ENCODE measurements at places on chromosomes 5 and 9.

GRCh38 chr9:8778356-8778755, 978.8 kb upstream of the DMAC1 start:
- no peak for DNase-seq

- peak; percentile 13 for DNase-seq
These were observed 22.6 kb downstream of the DBH start for GRCh38 chr9:133658442-133659431.

DNA sequence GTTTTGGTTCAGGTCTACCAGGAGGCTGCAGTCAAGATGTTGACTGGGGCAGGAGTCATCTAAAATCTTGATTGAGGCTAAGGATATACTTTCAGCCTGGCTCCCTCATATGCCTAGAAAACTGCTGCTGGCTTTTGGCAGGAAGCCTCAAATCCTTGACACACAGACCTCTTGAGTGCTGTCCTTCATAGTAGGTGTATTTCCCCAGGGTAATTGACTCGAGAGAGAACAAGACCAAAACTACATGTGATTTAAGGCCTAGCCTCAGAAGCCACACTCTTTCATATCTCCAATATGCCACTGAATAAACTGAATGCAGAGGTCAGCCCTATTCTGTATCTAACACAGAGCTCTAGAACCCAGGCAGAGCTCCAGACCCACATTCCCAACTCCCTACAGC, 402.3 kb upstream of the ADAMTS16 start:
- DNase-seq, result no peak

- no peak for DNase-seq
These were observed 5.2 kb downstream of the SPATA31E1 start for GRCh38 chr9:87887661-87888480.

DNA sequence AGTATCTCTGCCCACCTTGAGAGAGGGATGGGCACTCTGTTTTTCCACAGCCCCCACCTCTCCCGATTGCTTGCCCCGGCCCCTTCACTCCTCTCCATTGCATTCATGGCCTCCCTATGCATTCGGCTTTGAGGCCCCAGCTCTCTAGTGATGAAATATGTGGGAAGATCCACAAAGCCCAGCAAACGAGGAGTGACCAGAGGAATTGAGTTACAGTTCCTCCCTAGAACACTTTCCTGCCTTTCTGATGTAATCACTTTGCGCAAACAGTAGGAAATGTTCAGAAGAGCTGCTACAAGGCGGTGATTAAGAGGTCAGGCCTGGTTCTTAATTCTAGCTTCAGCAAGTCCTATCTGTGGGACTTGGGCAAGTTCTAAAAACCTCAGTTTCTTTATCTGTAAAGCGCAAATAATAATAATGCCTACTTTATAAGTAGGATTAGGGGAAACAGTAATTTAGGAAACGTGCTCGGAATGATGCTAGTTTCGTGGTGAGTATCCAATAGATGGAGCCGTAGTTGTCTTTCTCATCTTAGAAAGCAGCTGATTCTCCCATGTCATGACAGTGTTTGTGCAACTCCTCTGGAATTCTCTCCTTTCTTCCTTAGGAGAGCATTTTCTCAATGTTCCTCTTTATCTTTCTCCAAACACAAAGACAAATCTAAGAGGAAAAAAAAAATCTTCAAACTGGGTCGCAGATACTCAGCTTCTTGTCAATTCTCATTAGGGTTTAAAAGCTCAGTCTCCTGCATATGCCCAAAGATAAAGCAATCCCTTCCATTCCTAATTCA, 99.5 kb upstream of the MSX2 start:
- DNase-seq, result no peak

DNA sequence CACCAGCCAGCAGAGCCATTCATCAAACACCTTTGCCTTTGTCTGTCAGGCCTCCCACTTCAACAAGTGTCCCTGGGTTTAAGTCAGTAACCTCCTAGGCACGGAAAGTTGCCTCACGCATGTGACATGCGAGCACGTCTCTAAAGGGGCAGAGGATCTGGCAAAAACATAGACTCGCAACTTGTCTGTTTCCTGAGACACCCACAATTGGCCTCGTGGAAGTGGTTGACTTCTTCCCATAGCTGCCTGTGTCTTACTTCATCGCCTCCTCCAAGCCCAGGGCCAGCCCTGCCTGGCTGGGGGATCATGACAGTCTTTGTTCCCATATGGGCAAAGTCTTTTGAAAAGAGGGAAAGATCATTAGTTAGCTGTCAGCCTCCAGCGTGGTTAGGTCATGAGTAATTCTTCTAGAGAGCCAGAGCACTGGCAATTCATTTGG, 35.5 kb upstream of the GLRX start:
- peak; percentile 95 for DNase-seq

GRCh38 chr5:40334242-40334635, 345.5 kb upstream of the PTGER4 start:
- DNase-seq, result no peak

DNA sequence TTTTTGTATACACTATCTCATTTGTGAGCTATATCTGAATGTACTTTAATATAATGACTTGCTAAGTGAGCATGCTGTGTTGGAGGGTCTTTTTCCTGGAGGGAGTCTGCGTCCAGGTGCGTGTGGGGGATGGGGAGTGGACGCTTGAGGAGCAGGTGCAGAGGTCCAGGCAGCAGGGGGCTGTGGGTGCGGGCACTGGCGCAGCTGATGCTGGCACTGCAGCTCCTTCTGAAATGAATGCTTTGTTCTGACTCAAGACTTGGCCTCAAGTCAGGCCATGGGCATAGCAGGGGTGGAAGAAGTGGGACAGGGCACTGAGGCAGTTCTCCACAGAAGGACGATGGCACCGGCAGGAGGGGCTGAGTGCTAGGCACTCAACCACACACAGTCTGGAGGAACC, 165.7 kb upstream of the IRX1 start:
- no peak for DNase-seq

DNA sequence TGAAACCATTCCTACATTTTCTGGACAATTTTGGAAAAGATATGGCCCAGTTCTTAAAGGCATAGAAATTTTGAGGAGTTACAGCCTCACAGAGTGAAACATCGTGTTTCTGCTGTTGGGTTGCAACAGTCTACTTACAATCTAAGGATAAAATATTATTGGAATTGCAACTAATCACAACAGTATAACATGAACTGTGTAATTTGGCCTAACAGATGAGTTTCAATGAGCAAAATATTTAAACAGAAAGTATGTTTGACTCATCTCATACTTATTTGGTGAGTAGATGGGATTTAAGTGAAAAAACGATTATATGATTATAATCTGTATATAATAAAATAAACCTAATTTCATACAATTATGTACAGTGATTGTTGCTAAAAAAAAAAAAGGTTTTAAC, 1061.8 kb downstream of the CDH12 start:
- DNase-seq, result peak; percentile 55

GRCh38 chr5:171628633-171628974, 157.0 kb upstream of the SMIM23 start:
- no peak for DNase-seq

DNA sequence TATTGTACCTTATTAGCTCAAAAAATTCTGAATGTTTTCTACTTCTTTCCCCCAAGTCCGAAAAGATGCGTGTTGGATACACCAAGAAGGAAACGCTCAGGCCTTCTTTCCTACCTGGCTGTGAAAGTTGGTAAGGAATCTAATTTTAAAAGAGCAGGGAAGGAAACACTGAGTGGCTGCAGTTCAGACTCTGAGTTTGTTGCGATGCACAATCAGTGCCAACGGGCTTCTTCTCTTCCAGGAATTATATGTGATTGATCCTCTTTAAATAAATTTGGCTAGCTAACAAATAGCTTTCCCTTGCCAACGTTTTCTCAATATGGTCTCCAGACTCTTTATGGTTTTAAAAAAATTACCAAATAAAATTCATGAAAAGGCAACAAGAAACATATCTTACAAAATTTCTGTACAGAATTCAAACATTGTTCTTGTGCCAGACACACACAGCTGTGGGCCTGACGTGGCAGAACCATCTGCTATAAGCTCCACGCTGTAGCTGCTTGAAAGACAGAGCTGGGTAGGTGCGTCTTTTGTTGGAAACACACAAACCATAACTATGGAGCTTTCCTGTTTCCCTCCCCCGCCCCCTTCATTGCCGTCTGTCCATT, 493.1 kb downstream of the ZNF608 start:
- no peak for DNase-seq

- DNase-seq, result no peak
These were observed 1.1 kb upstream of the CEP72 start for GRCh38 chr5:610744-611730.

DNA sequence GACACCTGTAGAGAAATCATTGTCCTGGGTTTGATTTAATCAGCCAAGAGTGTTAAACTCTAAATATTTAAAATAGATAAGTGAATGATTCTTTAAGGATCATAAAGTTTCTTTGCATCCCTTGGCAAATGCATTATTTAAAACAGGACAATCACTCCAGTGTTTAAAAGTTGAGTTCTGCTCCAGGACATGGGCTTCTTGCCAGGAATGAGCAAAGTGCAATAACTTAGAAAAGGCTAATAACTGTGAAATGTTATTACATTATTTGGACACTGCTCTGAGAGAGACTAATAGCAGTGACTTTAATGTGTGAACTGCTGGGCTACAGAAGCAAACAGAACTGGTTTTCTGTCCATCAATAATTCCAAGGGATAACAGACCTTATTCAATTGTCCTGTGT, 283.3 kb downstream of the GABRB2 start:
- no peak for DNase-seq

DNA sequence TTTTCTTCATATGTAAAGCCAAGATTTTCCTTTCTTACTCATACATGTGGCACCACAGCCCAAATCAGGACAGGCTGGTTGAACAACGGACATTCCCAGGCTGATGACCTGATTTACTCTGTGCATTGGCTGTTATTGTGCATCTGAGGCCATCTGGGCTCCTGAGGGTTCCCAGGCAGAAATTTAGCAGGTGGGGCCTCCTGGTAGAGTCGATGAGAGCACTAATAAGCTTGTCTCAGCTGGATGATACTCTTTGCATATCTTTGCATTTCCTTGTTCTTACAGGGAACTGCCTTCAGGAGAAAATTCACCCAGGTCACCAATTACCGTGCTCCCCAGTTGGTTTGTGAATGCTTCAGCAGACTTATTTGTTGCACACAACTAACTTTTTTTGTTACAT, 605.1 kb downstream of the ELAVL2 start:
- no peak for DNase-seq

GRCh38 chr5:110951373-110951791, 120.1 kb upstream of the TSLP start:
- no peak for DNase-seq

DNA sequence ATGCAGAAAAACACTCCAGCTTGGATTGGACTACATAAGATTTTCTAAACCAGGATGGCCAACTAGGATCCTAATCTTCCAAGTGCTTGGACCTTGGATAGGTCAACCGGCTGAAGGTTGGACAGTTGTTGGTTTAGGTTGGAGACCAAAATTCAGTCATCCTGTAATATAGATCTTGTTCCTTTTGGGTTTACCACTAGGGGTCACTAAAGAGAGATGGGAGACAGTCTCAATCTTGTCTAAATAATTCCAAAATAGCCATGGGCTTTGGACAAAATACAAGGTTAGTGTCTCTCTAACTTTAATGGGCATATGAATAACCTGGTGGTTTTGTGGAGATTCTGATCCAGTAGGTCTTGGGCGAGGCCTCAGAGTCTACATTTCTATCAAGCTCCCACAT, 148.7 kb upstream of the ERCC6L2 start:
- DNase-seq, result peak; percentile 60

GRCh38 chr5:85929713-85930112, 688.0 kb upstream of the COX7C start:
- DNase-seq, result no peak

DNA sequence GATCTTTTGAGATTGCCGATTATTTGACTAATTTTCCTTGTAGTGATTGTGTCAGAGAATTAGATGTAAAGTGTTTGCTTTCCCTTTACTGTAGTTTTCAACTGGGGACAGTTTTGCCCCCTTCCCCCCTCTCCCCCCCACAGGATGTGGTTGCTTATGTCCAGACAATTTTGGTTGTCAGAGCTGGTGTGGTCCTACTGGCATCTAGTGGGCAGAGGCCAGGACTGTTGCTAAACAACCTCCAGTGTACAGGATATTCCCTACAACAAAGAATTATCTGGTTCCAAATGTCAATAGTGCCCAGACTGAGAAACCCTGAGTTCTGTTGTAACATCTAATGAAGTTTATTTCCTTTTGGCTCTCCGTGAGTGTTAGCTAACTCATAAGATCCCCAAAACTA, 20.0 kb downstream of the TMEFF1 start:
- peak; percentile 40 for DNase-seq

DNA sequence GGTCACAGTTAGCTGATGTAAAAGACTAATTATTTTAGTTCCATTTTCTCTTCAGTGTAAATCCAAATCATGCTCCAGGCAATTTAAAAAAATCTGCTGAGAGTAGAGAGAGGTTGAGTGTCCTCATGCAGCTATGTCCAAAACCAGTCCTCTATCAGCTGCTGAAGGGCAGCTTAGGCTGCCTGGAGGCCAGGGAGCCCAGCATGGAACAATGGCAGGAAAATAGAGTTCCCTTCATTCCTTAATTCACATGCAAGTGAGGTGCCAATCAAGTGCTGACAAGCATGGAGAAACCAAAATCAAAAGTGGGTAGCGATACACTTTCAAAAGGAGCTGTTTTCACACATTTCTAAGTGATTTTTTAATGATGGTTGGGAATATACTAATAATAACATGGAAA, 78.3 kb upstream of the POU5F2 start:
- DNase-seq, result no peak

DNA sequence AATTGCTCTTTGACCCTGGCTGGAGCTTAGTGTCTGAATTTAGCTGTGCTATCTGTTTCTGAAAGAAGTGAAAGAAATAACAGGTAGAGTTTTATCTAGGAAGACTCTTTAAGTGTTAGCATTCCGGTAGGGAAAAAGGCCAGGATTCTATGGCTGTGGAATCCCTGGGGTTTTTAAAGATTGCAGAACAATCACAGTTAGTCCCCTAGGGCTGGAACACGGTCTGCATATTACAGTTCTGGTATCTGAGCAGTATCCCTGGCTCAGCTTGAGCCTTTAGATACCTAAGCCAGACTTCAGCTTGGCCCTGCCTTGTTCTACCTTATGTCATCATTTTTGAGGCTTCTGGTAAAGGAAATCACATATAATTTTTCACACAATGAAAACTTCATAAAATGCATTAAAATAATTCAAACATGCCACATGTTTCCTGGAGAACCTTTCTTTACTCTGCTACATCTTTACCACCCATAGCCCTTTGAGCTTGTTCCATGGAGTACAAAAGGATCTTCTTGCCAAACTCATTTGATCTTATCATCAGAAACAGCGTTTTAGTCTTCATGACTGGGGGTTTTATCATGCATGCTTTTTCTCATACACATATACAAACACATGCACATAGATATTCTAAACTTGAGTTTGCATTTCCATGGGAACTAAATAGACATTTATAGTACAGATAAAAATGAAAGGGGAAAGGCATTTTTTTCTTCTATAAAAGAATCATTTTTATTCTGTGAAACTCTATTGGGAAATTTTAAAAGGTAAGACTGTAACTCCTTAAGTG, 410.8 kb downstream of the CETN3 start:
- no peak for DNase-seq

Data from fibroblast of upper back skin (primary cell).